ENCODE measurements at places on chromosomes 1 and 21.

DNA sequence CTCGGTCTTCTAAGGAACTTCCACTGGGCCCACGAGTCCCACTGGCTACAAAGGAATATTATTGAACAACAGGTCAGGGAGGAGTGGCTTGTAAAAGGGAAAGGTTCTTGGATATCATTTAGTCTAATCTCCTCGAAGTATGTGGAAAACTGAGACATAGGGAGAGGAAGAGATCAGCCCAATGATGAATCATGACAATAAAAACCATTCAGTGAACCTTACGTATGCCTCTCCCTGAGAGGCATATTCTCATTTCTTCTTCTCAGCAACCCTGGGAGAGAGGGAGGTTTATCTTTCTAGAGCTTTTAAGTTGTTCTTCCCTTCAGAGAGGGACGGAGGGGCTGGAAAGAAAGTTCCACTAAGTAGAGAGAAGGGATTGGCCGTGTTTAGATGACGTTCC, 5.3 kb upstream of the MOB3C start:
- DNase-seq, result no peak

DNA sequence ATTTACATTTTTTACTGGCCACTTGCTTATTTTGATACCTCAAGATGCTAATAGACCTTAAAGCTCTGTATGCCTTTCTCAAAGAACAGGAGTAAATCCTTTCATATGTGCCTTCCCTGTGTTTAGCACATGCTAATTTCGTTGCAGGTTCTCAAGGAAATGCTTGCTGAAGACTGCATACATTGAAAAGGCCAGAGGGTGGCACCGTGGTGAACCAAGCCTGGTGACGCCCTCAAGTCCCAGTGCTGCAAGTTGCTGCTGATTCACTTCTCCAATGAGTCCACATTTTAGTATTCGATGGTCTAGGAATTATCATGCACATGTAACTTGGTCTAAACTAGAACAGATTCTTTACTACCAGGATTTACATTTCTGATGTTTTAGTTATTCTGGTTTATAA, 94.1 kb downstream of the CLDN17 start:
- DNase-seq, result peak; percentile 4

DNA sequence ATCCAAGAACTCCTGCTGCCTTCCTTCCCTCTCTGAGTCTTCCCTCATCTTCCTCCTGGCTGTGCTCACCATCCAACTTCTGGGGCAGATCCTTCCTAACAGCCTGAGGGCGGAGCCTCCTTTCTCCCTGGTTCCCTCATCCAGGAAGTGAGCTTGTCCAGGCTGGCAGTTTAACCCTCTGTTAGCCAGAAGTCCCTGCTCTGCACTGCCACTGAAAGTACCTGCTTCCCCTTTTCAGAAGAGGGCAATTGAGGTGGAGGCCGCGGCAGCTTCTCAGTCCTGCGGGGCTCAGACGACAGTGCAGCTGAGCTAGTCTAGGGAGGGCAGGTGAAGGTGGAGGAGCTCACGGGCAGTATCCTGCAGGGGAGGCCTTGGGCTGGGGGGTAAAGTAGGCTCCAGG, 149.1 kb downstream of the FCRL5 start:
- no peak for DNase-seq

- DNase-seq, result no peak
These were observed 29.4 kb downstream of the ZBTB18 start for GRCh38 chr1:244080343-244080929.

- no peak for DNase-seq
These were observed 309.9 kb downstream of the ADGRL2 start for GRCh38 chr1:82110366-82111254.

GRCh38 chr21:42513151-42513984, at the start of gene SLC37A1:
TSS of gene SLC37A1 (plus strand) at chr21:42513852. CDS start at chr21:42518455, 4,603 bp downstream.
- no peak for DNase-seq

GRCh38 chr1:85865213-85865612, 157.0 kb upstream of the ZNHIT6 start:
- no peak for DNase-seq

DNA sequence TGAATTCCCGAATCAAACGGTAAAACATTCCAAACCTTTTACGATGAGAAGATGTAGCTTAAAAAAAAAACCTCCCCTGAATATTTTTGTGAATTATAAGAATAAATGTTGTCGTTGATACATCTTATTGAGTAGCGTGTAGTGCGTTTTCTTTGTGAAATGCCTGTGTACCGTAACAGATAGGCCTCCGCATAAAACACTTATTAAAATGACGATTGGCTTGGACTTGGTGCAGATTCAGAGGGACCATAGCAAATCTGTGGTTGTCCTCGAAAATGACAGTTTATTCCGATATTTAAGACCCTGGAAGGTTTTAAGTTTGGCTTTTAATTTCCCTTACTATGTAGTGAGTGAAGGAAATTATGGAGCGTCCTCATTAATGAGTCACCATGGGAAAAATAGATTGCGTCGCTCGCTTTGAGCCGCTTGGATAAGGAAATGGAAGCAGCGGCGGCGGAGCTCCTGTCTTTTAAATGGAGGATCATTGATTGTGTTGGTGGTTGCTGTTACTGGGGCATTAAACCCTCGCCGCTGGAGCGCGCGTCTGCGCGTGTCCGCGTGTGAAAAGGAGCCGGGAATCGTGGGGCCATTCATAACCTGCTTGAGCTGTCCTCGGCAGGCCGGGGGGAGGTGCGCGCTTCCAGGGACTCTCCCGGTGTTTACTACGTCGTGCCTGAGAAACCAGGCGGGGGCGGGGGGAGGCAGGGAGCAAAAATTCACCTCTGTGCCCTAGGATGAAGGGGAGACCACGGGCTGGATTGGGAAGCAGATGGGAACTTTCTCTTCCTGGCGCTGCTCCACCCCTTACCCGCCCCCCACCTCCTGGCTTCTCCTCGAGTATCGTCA, 1.6 kb downstream of the SPEN start:
- peak; percentile 62 for DNase-seq

DNA sequence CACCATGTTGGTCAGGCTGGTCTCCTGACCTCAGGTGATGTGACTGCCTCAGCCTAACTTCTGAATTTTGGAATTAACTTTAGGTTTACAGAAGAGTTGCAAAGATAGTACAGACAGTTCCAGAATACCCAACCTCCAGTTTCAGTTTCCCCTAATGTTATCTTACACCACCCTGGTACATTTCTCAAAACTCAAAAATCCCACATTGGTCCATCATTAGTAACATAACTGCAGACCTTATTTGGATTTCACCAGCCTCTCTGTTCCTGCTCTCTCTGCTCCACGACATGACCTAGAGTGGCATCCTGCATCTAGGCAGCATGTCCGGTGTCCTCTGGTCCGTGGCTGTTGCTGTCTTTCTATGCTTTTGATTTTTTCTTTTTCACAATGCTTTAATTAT, 5.0 kb upstream of the ZC3H12A start:
- DNase-seq, result no peak

GRCh38 chr1:230713915-230714764, at the start of gene AGT:
TSS of gene AGT (minus strand) at chr1:230714122. CDS start at chr1:230710823, 3,299 bp downstream.
- DNase-seq, result peak; percentile 68

GRCh38 chr1:116390195-116390594, 17.2 kb downstream of the ATP1A1 start:
- no peak for DNase-seq

DNA sequence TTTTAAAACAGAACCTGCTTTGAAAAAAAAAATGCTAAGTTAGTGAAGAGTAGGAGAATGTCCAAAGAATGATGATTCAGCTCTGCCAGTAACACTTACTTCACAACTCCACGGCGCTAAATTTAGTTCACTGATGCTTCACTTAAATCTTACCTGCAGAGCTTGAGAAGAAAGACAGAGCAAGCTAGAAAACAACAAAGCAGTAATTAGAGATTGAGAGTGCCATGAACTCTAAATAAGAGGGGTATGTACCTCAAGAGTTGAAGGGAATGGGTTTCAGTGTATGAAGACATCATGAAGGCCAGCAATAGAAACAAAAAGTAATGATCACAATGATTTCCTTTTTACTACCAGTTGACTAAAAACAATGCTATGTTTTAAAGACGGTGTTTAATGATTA, 32.8 kb downstream of the EPRS1 start:
- DNase-seq, result no peak

DNA sequence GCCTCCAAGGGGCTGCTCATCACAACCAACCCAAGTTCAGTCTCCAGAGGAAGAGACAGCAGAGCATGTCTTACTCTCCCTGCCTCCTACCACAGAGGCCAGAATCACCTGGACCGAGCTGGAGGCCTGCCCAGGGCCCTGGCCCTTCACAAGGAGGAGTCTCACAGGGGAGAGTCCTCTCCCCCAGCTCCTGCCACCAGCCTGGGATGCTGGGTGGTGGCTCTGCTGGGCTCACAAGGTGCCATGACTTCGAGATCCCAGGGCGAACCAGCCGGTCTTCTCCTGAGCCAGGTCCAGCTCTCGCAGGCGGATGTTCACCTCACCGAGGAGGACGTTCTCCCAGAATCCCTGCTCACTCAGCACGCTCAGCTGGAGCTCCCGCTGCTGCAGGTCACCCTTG, 13.0 kb upstream of the PPP1R15B start:
- no peak for DNase-seq

GRCh38 chr21:35641271-35642016, 418.9 kb downstream of the SETD4 start:
- DNase-seq, result peak; percentile 40

DNA sequence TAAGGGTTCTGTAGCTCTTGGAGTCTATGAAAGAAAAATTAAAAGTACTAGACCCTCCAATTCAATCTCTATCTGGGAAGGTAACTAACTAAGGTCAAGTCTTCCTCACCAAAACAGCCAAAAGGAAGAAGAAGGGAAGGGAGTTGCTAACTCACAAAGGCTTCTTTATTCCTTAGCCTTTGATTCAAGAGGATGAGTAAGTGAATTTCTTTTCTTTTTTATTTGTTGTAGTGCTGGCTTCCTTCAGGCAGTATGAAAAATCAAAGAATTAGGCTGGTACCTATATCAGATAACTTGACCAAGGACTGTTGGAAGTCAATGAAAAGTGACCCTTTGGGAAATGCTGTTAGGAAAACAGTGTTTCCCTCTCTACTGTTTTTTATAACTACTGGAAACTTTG, 144.4 kb upstream of the NRIP1 start:
- no peak for DNase-seq

- DNase-seq, result no peak
These were observed 995 bp downstream of the COLGALT2 start for GRCh38 chr1:184036517-184036949.

GRCh38 chr1:230321741-230322420, 104.3 kb downstream of the PGBD5 start:
- no peak for DNase-seq

- DNase-seq, result no peak
These were observed 7.5 kb downstream of the ELF3 start for GRCh38 chr1:202017749-202018467.

GRCh38 chr1:212261361-212261929, 23.8 kb upstream of the PPP2R5A start:
- no peak for DNase-seq

- no peak for DNase-seq
These were observed 2.4 kb downstream of the CD84 start for GRCh38 chr1:160576884-160577283.

DNA sequence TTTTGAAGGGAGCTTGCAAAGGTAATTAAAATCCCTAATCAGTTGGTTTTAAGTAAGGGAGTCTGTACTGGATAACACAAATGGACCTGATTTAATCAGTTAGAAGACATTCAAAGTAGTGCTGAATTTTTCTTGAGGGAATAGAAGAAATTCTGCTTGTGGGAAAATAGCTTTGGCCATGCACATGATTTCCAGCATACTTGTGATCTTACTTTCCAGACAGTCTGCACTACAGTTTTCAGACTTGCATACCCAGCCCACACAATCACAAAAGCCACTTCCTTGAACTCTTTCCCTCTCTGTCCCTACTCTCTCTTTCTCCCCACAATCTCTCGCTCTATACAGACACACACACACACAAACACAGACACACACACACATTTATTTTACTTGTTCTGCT, 852.1 kb downstream of the PLA2G4A start:
- no peak for DNase-seq

DNA sequence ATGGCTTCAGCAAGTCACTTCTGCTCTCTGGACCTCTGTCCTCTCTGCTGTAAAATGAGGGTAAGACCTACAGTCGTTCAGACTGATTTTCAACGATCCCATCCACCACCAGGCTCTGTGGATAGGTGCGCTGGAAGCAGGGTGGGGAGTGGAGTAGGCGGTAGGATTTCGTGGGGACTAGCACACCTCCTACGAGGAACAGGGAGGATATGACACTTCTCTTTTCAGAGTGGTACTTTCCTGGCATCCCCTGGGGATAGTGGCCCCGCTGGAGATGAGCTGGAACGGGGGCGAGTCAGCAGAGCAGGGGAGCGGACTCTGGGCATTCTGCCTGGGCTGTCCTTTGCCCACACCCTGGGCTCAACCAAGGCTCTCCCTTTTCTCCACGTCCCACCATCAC, 17.7 kb downstream of the ETNK2 start:
- no peak for DNase-seq

GRCh38 chr21:36135391-36136102, 668 bp downstream of the CBR3 start:
- peak; percentile 62 for DNase-seq

DNA sequence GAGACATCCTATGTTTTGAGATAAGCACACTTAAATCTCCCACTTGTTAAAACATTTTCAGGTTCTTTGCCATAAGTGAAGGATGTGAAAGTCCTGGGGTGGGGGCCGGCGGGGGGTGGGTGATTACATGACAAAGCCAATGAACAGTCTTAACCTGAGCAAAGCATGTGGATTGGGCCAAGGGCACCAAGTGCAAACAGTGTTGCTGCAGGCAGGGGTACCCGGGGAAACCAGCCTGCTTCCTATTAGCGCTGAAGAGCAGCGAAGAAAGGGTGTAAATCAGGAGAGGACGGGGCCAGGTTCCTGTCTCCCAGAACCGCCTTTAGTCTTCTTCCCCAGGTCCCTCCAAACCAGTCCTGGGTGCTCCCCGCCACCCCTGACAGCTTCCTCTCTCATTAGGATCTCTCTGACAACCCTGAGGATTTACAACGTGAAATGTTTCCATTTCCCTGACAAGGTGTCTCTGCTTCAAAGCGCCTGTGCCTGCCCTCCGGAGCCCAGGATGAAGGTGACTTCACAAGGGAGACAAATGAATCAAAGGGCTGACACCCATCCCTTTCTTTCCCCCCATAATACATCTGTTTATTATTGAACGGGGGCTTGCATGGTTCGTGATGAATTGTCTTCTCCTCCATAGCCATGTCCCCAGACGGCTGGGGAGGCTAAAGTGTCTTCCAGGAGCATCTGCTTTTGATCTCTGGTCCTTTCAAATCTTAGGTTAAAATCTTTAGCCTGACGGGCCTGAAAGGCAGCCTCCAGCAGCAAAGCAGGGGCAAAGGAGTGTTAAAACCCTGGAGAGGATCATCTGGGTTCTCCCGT, 109.5 kb downstream of the TRABD2B start:
- DNase-seq, result no peak

DNA sequence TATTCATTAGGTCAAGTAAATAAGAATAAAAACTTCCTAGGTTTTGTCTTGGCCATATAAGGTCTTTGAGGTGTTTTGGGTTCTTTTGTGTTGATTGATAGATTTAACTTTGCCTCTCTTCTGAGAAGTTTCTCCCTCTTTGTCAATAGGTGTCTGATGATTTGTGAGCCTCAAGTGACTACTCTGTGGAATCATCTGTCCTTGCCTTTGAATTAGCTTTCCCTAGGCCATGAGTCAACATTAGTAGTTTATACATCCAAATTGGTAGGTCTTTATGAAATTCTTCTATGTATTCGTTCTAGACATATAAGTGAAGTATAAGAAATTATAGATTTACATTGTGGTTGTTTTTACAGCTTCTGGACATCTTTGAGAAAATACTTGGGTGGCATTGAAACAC, 864.4 kb downstream of the USP25 start:
- DNase-seq, result no peak

GRCh38 chr1:12460121-12460520, 157.9 kb downstream of the DHRS3 start:
- DNase-seq, result no peak

GRCh38 chr1:26781206-26781825, 6.4 kb upstream of the PIGV start:
- DNase-seq, result no peak

- DNase-seq, result no peak
These were observed 28.5 kb upstream of the PRDM15 start for GRCh38 chr21:41907496-41908258.
